Activated T-cell treated with anti-CD3 and anti-CD28 coated beads for 4 hours (primary cell): ENCODE measurements at places on chromosomes 2 and 18.

DNA sequence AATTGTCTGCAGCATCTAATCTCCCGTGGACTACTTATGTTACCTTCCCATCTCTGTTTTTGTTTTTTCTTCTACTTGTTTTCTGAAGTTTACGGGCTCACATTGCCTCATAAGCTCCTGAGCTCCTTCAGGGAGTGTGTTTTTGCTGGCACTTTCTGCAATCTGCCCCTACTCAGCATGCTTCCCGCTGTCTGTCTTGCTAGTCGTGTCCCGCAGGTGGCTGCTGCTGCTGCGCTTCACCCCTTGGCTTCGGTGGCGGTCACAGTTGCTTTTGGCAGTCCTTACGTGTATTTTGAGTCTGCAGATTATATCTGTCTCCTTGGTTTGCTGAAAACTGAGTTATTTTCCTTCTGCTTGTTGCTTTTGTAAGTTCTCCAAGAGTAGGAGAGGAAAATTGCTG lies 37.3 kb downstream of the FER1L5 start:
- no peak for DNase-seq

- DNase-seq = no peak
These were observed 64.6 kb upstream of the ATG16L1 start for GRCh38 chr2:233186851-233187250.

GRCh38 chr2:226738821-226739544 lies 60.6 kb downstream of the IRS1 start:
- no peak for DNase-seq

DNA sequence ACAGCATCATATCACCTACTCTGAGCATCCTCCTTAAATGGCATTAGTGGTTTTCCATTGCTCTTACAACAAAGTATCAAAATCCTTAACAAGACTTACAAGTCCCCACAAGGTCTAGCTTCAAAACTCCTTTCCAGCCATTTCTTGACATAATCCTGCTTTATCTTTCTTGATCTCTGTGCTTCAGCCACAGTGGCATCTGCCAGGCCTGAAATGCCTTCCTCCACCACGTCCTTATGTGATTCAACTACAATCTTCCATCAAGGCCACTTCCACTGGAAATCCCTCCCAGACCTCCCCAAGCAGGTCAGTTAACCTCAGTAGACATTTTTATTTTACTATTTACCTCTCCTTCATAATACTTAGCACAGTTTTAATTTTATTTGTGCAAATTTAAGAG lies 83.8 kb upstream of the CCDC150 start:
- no peak for DNase-seq

DNA sequence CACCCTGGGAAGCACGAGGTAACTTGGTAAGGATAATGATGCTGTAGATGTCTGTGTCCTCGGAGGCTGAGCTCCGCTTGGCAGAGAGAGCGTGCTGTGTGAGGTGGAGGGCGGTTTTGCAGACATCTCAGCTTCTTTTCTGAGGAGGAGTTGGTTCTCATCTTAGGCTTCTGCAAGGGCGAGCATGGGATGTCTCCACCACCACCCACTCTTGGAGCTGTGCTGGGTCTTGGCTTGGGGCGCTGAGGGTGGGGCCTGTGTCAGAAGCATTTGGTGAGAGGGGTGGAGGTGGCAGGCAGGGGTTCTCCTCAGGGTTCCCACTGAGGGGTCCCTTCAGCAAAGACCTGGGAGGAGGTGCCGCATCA lies 9.2 kb downstream of the OXER1 start:
- no peak for DNase-seq

DNA sequence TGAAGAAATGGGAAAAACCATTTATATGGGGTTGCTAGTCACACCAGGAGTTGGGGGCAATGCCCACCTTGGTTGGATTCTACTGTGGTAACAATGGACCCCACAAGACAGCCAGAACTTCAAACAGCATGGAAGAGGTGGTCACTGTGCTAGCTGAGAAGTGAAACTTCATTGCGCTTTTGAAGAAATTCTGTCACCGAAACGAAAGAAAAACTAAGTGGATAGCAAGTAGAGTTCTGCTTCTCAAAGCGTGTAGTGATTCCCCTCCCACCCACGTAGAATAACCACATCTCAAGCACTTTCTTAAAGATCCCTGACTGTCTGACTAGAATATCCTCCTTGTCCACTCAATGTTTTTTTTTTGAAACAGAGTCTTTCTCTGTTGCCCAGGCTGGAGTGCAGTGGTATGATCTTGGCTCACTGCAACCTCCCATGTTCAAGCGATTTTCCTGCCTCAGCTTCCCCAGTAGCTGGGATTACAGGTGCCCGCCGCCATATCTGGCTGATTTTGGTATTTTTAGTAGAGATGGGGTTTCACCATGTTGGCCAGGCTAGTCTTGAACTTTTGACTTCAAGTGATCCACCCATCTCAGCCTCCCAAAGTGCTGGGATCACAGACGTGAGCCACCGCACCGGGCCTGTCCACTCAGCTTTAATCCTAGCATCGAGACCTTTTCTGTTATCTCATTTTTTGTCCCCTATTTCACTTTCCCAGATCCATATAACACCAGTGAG lies 30.1 kb upstream of the CCL20 start:
- no peak for DNase-seq

DNA sequence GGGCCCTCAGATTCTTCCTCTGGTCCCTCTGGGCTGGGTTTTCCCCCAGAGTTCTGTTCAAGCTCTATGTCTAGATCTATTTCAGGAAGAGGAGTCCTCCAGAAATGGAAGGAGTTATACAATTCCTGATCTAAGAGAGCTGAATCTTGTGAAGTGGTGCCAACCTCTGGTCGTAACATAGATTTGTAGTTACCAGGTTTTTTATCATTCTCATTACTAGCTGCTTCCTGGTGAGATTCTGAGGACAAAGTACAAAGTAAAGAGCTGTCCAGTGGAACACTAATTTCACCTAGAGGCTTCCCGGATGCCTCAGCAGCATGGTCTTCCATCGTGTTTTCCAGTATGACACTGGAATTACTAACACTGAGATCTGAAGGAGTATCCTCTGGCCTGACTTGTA lies 44.1 kb downstream of the PPP4R1 start:
- DNase-seq = no peak

GRCh38 chr2:141021109-141021508 lies 1109.7 kb downstream of the LRP1B start:
- no peak for DNase-seq

GRCh38 chr2:175317751-175318150 lies 136.2 kb upstream of the ATP5MC3 start:
- DNase-seq = no peak

GRCh38 chr2:233259730-233260129 lies 8.3 kb downstream of the ATG16L1 start:
- DNase-seq = no peak

DNA sequence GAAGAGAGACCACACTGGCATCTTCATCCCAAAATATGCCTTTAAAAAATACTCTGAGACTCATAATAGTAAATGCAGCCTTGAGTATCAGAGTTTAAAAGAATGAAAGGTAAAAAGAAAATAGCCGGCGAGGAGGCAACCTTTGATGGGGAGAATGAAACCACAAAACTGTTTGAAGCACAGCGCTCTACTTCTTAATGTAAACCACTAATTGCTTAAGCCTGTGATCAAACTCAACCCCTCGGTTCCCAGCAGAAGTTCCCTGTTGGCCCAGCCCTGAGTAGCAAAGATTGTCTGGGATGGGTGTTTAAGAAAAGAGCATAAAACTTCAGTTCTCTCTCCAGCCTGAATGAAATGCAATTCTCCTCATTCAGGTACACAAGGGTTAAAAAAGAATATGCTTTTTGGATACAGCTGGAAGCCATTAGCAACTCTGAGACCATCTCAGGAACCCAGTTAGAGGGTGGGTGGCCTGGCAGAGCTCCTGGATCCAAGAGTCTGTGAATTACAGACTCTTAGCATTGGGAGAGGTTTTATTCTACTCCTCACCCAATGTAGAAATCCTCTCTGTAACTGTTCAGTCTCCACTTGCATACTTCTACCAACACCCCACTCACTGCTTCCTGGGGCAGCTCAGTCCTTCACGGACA lies 44.8 kb downstream of the VIT start:
- no peak for DNase-seq

GRCh38 chr2:19362755-19363473 lies 4.5 kb upstream of the OSR1 start:
- no peak for DNase-seq

DNA sequence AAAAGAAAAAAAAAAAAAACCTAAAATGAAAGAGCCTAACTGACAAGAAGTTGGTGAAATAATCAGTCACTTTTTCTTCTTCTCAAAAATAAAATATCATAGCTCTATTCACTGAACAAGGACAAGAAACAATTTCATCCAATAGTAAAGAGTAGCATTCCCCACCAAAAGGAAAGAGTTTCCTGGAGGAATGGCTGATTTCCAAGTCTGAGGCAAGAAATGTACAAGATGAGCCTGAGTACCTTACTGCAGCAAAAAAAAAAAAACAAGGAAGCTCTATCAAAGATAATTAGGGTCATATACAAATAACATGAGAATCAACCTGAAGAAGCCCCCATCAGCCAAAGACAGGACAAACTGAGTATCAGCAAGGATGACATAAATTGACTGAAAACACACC lies 11.5 kb downstream of the ROCK1 start:
- no peak for DNase-seq

GRCh38 chr2:157480182-157480961 lies 36.5 kb upstream of the CYTIP start:
- no peak for DNase-seq

DNA sequence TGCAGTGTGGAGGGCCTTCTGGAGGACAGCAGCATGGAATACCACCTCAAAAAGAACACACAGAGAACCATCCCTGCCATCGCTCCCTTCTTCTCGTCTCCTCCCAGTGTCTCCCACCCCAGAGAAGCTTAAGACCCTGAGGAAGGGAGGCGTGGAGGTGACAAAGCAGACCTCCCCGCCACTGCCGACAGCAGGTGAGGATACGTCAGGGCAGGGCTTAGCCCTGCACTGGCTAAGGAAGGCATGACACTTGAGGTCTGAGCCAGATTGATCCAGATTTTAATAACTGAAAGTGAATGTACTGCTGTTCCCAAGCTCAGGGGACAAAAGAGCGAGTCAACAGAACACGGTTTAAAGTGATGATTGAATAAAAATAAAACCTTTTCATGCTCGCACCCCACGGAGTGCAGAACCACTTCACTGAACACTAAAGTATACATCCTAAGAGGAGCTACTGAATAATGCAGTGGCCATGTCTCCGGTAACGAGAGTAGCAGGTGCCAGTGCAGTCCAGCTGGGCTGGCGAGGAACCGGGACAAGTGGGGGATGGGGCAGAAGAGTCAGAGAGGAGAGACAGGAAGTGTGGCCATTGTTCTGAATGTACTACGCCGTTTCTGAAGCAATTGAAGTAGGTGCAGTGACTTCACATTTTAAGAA lies 391.0 kb downstream of the CDH2 start:
- no peak for DNase-seq

DNA sequence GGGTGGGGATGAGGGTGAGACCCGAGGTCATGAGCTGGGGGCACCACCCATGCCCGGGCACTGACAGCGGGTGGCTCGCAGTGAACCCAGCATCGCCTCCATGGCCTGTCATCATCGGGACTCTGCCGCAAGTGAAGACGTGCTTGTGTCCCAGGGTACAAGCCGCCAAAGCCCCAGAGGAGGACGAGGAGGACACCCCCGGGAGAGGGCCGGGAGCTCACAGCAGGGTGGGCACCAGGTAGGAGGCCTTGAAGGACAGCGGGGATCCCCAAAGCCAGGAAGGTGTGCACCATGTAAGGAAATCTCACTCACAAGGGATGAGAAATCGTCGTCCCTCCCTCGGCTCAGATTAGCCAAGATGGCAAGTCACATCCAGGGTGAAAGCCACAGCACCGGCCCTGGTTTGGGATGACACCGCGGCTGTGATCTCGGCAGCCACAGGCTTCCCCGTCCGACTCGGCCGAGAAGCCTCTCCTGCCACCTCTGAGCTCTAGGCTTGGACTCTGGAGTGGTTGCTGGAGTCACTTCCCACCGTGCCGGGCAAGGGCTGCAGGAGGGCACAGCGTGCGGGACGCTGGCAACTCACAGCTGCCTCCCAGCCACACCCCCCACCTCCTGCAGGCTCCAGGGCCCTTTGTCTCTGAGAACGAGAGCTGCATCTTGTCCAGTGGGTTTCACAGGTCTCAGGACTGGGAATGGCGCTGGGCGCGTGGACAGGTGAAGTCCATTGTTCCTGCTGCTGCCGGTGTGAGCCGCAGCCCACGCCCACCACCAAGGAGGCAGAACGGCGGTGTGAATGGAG lies 81.6 kb upstream of the CTDP1 start:
- DNase-seq = no peak

DNA sequence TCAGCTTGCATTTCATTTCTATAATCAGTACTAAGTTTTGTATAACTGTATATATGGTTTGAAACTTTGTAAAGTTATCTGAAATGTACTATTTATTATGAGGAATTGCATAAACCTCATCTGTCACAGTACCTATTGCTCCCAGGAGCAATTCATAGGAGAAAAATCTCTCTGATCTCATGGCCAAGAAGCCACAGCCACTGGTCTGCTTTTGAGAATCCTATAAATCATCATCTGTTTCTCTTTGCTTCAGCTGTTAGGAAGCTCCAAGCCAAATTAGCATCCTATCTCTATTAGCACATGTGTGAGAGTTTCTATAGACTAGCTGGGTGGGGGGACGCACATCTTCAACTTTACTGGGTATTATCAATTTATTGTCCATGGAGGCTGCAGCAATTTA lies 210.3 kb downstream of the CYP26B1 start:
- no peak for DNase-seq

- DNase-seq = no peak
These were observed 10.8 kb downstream of the GLS start for GRCh38 chr2:190891372-190891771.

- no peak for DNase-seq
These were observed 38.3 kb downstream of the OXER1 start for GRCh38 chr2:42725657-42726056.

DNA sequence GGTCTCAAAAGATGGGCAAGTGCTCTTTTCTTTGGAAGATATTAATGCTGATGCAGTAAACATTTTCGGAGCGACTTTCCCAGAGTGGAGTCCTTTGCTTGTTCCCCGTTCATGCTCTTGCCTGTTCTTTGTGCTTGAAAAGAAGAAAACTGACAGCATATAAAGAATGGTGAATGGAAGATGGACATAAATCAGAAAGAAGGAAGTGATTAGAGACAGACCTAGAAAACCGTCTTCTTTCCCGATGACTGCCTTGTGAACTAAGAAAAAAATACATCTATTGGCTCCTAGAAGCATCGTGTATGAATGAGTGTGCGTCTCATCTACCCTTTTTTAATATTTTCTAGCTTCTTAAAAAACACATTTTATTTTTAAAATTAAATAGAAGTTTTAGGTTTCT lies 740.1 kb upstream of the FANCL start:
- no peak for DNase-seq

DNA sequence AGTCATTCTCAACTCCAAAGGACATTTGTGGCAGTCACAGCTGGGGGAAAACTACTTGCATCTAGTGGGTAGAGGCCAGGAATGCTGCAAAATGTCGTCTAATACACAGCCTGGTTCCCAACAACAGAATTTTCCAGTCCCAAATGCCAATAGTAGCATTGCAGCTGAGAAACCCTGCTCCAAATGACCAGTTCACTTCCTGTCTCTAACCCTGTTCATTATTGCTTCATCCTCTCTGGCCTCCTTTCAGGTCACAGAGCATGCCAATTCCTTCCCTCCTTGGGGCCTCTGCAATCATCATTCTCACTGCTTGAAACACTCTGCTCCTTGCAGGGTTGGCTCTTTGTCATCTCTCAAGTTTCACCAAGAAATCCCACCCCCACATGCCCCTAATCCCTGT lies 139.1 kb downstream of the IRS1 start:
- DNase-seq = no peak

- DNase-seq = no peak
These were observed 77.0 kb upstream of the PDE1A start for GRCh38 chr2:182503886-182504285.
